ENCODE measurements at places on chromosomes 5 and 9. TPM values are rescaled to one million over a fixed set of nuclear protein-coding genes. Genes with fewer than 3 reads are reported as not detected.

The CMBL gene
- total RNA-seq = 12.3 TPM

The GMCL2 gene
- total RNA-seq = not detected

The ADGRV1 gene
- 0.18 TPM for total RNA-seq

The PTGDS gene
- 27.6 TPM for total RNA-seq

The ZBED3 gene
- 0.90 TPM for total RNA-seq

The GPSM1 gene
- 48.5 TPM for total RNA-seq

The ARSI gene
- 2.1 TPM for total RNA-seq

The TMEM174 gene
- total RNA-seq = not detected

The C5orf58 gene
- not detected for total RNA-seq

The HNRNPK gene
- total RNA-seq = 207 TPM

The TRIM36 gene
- 0.36 TPM for total RNA-seq

The PDZD2 gene
- under 0.01 TPM for total RNA-seq

The PRRT1B gene
- not detected for total RNA-seq

The SLC4A9 gene
- not detected for total RNA-seq

The WDR38 gene
- total RNA-seq = not detected

The GRIA1 gene
- 1.2 TPM for total RNA-seq

The OBP2B gene
- total RNA-seq = not detected

The ZNF883 gene
- total RNA-seq = 4.3 TPM

The PDLIM4 gene
- 37.3 TPM for total RNA-seq

The OMD gene
- total RNA-seq = 0.33 TPM

The C5orf34 gene
- 10.4 TPM for total RNA-seq

The CDO1 gene
- 7.0 TPM for total RNA-seq

The SLC34A3 gene
- total RNA-seq = not detected

The LHX6 gene
- not detected for total RNA-seq

The DOLK gene
- 27.4 TPM for total RNA-seq

The BNIP1 gene
- 20.9 TPM for total RNA-seq

The LHX2 gene
- not detected for total RNA-seq

The SPATA31C2 gene
- total RNA-seq = not detected

The HAVCR2 gene
- 0.36 TPM for total RNA-seq

The SVEP1 gene
- 101 TPM for total RNA-seq

The TYRP1 gene
- total RNA-seq = 1.1 TPM

The CDKN2B gene
- 16.0 TPM for total RNA-seq
